Neural crest cell (in vitro differentiated cells): ENCODE measurements at places on chromosomes 2 and 18.
A peak's percentile ranks its signal among the peaks of the same experiment; 100 is the strongest.

- DNase-seq = peak; percentile 55
These were observed 70.6 kb downstream of the CTAGE1 start for GRCh38 chr18:22346953-22347605.

GRCh38 chr2:24228470-24228869 is 53.6 kb downstream of the FAM228A start:
- DNase-seq = no peak

DNA sequence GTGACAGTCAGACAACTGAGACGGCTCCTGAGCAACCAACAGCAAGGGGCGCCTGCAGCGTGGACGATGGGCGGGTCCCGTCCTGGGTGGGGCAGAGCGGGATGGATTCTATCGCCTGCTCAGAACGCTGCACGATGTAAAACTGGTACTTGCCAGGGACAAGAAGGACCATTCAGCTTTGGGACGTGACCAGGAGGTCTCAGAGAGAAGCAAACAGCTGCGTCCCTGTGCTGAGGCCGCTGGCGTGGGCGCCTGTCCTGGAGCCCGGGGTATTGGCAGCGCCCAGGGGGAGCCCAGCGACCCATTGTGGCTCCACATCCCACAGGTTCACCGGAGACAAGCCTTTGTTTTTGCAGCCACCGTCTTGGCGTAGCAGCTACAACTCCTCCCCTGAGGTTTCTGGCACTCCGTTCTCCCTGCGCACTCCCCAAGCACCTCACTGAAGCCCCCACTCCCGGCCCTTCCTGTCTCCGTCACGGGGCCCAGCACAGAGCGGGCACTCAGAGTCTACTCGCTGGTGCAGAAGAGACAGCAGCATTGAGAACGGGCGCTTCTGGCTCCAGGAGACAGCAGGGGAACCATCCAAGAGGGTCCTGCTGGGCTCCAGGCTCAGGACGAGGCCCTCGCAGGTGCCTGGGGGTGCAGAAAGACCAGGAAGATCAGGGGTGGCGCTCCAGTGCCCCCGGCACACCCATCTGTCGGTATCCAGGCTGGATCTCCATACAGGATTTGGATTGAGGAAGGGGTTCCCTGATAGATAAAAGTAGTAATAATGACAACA is 22.1 kb upstream of the KCNG2 start:
- DNase-seq = no peak

DNA sequence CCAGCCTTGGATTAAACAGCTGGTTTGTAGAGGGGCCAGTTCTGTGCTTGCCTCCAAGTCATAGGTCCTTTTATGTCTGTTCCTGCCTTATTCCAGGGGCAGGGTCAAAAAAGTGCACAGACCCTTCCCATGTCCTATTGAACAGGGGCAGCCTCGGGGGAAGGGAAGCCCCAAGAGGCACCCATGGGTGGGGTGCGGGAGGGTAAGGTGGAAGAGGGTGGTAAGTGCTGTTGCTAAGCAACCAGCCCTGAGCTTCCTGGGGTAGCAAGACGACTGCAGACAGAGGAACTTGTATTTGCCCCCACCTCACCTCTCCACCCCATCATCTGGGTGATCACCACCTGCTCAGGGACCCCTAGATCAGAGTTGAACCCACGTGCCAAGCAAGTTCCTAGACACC is 7.7 kb downstream of the DNMT3A start:
- DNase-seq = no peak

GRCh38 chr18:22538426-22538825 is 120.7 kb upstream of the CTAGE1 start:
- DNase-seq = no peak

- no peak for DNase-seq
These were observed 26.1 kb downstream of the BOLL start for GRCh38 chr2:197759013-197759412.

GRCh38 chr2:43238176-43238575 is 11.8 kb upstream of the ZFP36L2 start:
- no peak for DNase-seq

DNA sequence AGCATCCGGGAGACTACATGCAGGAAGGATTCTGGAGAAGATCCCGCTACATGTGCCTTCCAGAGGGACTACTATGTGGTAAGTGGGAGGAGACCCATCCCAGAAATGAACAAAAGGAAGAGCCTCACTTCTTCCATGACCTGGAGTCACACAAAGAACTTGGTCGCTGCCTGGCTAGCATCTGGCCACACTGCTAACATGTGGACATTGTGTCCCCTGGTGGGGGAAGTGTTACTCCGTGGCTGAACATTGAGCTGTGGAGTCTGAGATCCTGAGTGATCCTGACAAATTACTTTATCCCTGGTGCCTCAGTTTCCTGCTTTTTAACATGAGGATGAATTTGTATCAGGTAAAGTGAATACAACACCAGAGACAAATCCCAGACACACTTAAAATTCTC is 8.4 kb downstream of the SPP2 start:
- DNase-seq = no peak
